Activated T-cell treated with anti-CD3 and anti-CD28 coated beads for 48 hours (primary cell): ENCODE measurements at places on chromosomes 12 and 14.

DNA sequence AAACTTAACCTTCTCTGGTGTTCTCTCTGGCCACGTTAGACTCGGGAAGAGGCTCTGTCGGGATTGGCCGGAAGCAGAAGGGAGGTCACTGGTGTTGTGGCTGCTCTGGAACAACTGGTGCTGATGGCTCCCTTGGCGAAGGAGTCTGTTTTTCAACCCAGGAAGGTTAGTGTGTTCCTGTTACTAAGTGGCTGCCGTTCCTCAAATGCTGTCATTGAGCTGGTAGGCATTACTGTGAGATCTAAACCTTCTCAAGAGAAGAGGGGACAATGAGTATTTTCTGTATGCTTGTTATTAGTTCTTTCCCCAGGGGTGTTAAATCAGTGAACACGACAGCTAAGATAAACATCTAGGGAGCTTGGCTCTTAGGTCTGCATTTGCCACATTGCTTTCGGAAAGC, 18.3 kb downstream of the POP5 start:
- DNase-seq: no peak

DNA sequence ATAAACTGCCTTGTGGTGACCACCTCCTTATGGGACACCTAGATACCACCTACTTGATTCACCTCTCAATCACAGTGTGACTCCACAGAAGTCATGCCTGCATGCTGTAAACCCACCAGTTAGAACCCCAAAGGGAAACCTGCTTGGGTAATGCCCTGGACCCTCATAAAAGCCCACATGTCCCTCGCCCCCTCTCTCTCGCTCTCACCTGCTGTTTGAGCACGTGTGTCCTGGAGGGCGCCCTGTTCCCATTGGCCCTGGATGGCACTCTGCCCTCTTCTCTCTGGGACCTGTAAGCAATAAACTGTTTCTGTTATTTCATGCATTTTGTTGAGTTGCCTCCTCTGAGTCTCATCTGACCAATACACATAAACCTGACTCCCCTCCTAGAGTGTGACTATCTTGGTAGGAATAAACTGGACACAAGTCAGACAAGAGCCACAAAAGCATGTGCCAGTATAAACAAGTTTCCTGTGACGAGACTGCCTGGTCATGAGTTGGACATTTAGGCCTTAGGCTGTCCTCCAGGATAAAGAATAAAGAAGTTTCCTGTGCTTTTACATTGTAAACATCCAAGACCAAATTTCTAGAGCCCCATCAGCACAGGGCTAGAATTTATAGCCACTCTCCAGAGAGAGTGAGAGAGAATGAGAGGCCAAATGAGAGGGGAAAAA, 8.6 kb downstream of the IFI27L2 start:
- no peak for DNase-seq

GRCh38 chr12:21690704-21691368, 33.2 kb upstream of the LDHB start:
- DNase-seq: no peak

DNA sequence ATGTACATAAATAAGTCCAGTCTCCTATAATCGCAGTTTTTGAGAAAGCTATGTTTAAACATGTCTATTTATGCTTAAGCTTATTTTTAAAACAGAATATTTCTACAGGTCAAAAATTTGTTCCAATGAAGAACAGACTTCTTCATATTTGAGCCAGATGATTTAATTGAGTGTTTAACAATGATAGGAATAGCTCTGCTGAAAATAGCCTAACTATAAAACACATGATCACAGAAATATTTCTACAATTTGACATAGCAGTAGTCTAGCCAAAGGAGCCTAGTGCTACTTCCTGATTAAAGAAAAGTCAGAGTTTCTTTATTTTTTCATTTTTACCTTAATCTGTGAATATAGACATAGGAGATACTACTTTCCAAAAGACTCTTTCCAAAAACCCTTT, 29.4 kb downstream of the DCP1B start:
- DNase-seq: no peak

DNA sequence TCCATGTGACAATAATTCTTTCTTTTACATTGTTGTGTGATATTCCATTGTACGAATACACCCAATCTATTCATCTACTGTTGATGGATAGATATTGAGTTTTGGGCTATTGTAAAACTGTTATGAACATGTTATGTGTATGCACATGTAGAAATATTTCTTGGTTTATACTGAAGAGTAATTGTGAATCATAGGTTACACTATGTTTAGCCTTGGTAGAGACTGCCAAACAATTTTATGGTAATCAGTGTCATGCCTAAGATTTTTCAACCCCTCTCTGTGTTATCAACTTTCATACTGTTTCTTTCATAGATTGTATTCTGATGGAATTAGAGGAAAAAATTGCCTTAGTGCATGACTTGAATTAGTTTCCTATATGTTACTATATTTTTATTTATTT, 39.5 kb downstream of the FRMD6 start:
- no peak for DNase-seq

DNA sequence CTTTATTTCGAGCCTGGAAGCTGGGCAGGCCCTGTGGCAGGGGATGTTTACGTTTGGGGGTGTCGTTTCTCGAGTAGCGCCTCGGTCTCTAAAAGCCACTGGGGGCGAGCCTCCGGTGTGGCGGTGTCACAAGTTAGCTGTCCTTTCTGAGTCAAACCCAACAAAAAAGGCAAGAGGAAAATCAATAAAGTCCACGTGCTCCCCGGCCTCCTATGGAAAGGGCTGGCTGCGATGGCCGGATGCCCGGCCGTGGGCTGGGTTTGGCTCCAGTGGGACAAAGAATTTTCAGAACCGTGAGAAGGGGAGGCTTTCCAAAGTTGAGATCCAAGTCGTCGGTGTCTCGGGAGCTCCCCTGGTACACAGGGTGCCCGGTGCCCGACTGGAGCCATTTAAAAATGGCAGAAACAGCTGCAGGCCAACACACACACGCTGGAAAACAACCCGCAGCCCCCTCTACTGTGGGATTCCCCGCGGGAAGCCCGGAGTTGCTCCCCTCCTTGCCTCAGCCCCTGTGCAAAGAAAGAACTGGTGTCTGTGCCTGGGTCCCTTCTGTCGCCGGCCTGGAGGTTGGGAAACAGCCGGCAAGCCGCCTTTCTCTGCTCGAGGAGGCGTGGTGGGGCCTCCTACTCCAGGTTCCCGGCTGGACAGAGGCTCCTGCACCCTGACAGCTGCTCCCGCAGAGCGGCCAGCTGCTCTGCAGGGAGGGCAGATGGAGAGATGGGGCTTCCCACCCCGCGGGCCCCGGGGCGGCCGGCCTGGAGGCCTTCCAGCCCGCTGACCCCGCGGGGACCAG, 1.9 kb downstream of the BCL7A start:
- no peak for DNase-seq

GRCh38 chr12:71214511-71215285, 56.9 kb upstream of the TSPAN8 start:
- DNase-seq: no peak

DNA sequence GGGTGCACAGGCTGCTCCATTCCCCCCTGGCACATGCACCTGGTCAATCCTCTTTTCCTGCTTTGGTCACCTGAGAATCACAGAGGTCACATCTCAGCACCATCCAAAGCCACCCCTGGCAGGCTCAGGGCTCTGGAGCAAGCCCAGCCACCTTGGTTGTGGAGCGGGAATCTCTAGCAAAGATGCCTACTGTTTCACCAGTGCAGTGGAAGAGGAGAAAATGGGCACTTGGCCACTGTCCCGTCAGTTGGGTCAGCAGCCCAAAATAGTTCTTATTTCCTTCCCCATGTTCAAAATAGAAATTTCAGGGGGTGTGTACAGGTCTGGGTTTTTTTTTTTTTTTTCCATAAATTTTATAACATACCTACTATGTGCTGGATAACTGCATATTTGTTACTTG, 18.3 kb downstream of the RTL1 start:
- DNase-seq: no peak

- DNase-seq: no peak
These were observed 78.4 kb upstream of the GZMB start for GRCh38 chr14:24712374-24712773.

GRCh38 chr14:70791971-70792370, 17.3 kb downstream of the MAP3K9 start:
- no peak for DNase-seq

DNA sequence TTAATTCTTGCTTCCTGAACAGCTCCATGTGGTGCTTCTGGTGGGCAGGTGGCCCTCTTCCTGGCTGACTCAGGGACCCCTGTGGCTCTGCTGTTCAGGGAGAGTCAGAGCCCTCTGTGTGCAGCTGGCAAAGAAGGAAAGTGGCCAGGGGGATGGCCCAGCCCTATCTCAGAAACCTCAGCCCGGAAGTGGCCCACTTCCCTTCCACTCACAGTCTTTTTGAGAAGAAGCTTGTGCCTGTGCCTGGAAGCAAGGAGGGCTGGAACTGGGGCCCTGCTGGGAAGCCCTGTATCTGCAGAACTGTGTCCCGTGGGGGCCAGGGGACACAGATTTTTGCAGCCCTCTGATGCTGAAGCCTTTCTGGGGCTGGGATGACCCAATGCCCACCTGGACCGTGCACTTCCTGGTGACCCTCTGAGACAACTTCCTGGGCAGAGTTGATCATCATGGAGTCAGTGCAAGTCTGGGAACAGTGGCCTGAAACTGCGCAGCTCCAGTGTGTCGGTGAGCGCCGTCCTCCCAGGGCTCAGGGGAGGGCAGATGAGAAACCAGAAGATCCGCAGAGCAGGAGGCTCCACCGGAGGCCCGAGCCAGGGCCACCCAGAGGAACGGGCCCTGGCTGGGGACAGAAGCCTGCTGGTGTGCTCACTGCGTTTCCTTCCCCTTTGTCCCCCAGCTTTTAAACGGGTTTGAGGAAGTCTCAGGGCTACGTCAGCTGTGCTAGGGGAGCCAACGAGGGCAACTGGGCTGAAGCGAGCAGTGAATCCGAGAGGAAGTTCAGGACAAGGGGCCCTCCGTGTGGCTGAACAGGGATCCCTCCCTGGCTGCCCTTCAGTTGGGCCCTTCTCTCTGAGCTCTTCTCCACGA, 217.4 kb upstream of the RTL1 start:
- DNase-seq: no peak

DNA sequence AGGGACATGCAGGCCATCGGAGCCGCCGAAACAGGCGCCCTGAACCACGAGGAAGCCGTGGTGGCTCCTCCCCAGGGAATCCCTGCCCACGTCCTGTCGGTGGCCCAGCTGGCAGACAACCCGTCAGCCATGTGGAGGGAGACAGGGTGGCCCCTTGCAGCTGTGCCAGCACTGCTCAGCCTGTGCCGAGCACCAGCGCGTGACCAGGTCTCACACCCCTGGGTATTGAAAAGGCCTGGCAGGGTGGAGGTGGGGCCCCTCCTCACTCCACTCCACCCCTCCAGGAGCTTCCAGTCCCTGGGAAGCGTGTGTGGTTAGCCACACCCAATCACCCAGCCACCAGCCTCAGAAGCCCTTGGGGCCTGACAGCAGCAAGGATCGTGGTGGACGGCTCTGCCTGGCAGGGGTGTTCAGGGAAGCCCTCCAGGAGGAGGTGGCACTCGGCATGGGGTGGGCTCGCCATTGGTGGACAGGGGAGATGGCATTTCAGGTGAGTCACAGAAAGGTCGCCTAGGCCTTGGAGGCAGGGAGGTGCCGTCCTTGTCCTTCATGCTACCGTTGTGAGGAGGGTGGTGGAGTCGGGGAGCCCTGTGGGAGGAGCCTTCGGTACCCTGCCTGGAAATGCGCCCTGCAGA, 12.3 kb upstream of the DLK1 start:
- no peak for DNase-seq

- no peak for DNase-seq
These were observed 15.5 kb upstream of the FKBP4 start for GRCh38 chr12:2779281-2779680.

DNA sequence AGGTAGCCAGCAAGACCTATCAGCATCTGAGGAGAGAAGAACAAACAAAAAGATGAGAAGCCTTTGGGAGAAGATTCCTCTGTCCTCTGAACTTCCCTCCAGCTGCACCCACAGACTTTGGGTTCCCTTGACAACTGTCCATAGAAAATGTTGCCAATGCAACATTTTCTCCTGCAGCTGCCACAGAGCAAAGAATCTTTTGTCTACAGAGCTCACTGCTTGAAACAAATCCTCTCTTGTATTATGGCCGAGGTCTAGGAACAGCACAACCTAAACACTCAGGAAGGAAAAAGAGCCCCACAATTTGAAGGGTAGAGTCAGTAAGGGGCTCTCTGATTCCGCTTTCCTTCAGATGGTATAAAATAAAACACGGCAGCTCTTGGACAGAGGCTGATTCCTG, 14.3 kb downstream of the POMT2 start:
- no peak for DNase-seq

- no peak for DNase-seq
These were observed 30.9 kb upstream of the RERGL start for GRCh38 chr12:18120899-18121298.

DNA sequence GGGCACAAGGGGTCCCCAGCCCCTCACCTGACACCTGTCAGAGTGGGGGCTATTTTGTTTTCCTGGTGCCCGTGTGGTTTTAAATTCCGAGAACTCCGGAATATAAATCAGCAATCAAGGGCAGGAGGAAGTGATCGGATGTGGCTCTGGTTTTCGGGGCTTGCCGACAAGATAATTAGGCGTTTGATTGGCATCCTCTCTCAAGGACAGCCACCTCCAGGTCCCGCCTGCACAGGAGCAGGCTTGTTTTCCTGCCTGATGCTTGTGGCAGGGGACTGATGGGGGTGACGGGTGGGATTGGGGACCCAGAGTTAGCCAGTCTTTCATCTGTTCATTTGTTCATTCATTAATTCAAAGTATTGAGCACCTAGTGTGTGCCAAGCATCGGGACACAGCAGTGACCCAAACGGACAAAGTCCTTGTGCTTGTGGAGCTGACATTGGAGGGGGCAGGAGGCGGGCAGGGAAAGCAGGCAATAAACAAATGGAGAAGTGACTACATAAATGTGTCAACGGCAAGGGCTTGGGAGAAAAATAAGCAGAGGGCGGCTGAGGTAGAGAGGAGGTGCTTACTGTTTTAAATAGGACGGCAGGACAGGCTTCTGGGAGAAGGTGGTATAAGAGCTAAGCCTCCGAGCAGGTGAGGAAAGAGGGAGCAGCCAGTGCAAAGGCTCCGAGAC, 166.5 kb downstream of the PHETA1 start:
- DNase-seq: no peak

- DNase-seq: peak; percentile 52
These were observed 191.6 kb downstream of the DUSP6 start for GRCh38 chr12:89160716-89161123.

GRCh38 chr14:66032800-66033199, 453.4 kb upstream of the CCDC196 start:
- no peak for DNase-seq

DNA sequence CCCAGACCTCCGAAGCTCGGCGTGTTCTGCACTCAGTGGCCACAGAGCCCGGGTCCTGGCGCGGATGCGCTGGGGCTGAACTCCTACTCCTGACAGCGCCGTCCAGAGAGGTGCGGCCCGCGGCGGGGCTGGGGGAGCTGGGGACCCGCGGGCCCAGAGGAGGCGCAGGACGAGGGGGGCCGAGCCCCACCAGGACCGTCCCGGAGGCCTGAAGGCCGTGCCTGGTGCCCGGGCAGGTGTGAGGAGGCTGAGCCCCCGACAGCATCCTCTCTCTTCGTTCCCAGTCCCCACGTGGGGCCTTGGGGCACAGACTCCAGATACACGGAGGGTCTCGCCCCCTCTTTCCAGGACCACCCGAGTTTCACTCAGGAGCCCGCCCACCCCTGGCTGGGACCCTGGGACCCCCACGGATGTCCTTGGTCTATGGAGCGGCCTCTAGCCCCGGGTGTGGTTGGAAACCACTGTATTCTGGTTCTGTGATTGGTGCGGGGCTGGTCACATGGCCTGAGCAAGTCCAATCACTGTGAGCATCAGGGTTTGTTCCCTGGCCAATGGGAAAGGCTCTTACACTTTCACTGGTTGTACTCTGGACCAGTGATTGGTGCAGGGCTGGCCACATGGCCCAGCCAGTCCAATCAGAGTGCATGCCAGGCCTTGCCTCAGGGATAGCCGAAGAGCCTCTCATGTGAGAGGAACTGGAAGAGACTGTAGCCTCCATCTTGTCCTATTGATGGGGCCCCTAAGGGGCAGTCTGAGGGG, 217.6 kb upstream of the SFSWAP start:
- no peak for DNase-seq
